A549 (cell line): ENCODE measurements at places on chromosomes 1 and 21. TPM values are rescaled to one million over a fixed set of nuclear protein-coding genes. Genes with fewer than 3 reads are reported as not detected.

Gene PRAMEF15
- polyA plus RNA-seq, result not detected in 3 replicates

Gene HLX
- 4.8 to 5.6 TPM (median 4.9 TPM) in 3 replicates for polyA plus RNA-seq

- DNase-seq, result no peak
Measured at GRCh38 chr1:219507437-219507836, 105.5 kb downstream of the ZC3H11B start.

Gene MAP10
- polyA plus RNA-seq, result 1.6 to 2.5 TPM (median 2.1 TPM) in 3 replicates

DNA sequence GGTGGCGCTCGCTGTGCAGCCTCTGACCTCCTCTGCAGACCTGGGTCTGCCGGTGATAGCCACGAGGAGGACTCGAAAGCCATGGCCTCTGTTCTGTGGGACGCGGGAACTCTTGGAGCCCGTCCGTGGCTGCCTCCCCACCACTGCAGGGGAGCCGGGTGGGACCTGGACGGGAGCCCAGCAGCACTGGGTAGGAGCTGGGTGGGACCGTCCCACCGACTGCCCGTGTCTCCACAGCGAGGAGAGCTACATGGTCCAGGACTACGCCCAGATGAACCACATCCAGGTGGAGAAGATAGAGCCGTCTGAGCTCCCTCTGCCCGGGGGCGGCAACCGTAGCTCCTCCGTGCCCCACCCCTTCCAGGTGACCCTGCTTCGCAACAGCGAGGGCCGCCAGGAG is 23.7 kb downstream of the ARHGEF16 start:
- no peak for DNase-seq

Gene SLAMF6
- polyA plus RNA-seq, result not detected in 3 replicates

- DNase-seq, result no peak
Measured at GRCh38 chr1:25720624-25721023, 79.4 kb upstream of the SELENON start.
